ENCODE measurements at places on chromosomes 5 and 9.

DNA sequence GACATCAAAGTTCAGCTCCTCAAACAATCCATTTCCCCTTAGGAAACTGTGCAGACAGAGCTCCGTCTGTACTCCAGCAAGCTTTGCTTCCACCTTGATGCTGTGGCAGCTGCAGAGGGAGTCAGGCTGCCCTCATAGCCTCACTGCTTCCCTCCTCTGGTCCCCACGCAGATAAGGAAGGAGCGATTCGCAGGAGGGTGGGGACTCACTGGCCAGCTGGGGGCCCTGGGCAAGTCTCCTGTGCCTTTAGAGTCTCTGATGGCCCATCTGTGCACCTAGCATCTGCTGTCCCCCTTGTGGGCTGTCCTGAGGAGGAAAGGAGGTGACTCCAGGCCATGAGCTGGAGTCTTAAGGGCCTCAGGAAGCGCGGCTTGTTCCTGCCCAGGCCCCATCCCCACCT, 121.5 kb downstream of the ENTREP1 start:
- no peak for DNase-seq

DNA sequence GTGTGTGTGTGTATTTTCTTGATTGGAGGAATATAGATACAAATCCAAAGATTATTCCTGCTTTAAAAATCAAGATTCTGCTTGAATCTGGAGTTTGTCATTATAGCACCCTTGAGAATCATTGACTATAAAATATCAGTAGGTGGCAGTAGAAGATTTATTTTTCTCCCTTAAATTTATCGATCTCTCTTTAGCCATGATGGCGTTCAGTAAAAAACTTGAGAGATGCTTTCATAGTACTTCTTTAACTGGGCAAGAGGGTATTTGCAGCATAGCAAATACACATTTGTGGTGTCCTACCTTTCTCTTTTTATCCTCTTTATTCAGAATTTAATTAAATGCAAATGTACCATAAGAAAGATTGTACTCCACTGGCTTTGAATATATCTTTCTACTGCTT, 307.7 kb downstream of the ADGRV1 start:
- DNase-seq, result no peak

DNA sequence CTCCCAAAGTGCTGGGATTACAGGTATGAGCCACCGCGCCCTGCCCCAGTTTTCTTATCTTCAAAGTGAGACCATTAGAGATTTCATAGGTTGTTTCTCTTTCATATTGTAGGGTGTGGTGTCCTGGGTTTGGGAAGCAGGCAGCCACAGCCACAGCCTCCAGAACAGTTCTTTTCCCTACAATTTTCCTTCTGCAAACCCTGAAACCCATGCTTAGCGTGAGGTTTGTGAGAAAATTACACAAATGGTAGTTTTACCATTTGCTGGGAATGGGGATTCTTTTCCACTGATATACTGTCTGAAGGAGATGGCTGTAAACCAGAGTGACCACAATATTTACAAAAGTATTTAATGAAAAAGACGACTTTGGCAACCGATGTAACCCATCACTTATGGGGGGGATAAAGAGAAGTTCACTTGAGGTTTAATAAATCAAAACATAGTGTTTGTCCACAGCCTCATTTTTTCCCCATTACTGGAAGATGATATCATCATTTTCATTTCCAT, 26.7 kb upstream of the ECM2 start:
- no peak for DNase-seq

DNA sequence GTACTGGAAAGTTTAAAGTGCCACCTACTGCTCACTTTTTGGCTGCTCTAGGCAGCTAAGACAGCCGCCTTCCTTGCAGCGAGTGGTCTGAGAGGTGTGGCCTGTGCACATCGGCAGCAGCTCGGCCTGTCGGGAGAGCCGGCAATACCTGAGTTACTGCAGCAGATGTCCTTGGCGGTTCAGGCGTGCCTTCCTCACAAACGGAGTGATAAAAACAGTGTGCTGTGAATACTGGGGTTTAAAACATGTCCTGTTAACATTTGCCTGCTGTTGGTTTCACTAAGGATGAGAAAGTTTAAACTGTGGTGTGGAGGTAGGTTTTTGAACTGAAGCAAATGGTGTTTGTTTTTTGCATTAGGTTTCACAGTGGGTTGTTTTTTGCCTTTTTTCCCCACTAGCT, 12.9 kb downstream of the TRAF2 start:
- DNase-seq, result no peak

GRCh38 chr5:175098301-175098700, 345.7 kb downstream of the DRD1 start:
- no peak for DNase-seq

- no peak for DNase-seq
These were observed 2.8 kb downstream of the CAMK2A start for GRCh38 chr5:150286820-150287219.

All from activated naive CD8-positive, alpha-beta T cell treated with anti-CD3 and anti-CD28 coated beads for 36 hours (primary cell).